Activated naive CD8-positive, alpha-beta T cell treated with anti-CD3 and anti-CD28 coated beads, Interleukin-2, amount 10 ng/mL, durations not matched to agents 7 days and 5 days (primary cell): ENCODE measurements at places on chromosomes 16 and 17. TPM values are rescaled to one million over a fixed set of nuclear protein-coding genes. Genes with fewer than 3 reads are reported as not detected.

The SRCIN1 gene
- total RNA-seq = 0.11 TPM

The ITGA3 gene
- total RNA-seq = 6.9 TPM

The TPSG1 gene
- total RNA-seq = not detected

The EXOC3L1 gene
- total RNA-seq = not detected

DNA sequence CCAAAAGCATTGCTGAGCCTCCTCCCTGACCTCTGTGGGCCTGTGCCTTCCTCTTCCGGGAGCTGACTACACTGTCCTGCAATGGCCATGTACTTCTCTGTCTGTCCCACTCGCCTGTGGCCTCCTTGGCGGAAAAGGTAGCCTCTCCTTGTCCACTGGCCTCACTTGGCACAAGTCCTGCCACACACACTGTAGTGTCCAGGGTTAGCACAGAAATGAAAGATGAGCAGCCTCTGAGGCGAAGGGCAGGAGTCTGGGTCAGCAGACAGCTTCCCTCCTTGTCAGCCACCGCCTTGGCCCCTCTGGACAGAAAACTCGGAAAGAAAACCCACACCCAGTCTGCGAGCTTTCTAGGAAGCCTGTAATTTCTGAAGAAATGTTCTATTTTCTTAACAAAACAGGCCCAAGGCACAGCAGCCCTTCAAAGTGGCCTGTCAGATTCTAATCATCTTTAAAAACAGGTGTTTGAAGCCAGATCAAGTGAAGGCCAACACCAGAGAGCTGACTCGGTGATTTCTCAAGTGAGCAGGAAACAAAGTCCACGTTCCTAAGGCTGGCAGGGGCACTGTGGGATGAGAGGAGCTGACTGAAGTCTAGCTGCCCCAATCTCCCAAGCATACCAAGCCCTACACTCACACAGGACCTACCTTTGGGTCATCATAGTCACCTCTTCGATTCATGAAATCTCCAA is 67.2 kb downstream of the GTF3C1 start:
- no peak for DNase-seq

- DNase-seq = no peak
These were observed 54.5 kb downstream of the NKD1 start for GRCh38 chr16:50602531-50603205.

GRCh38 chr17:62641153-62641552 is 13.7 kb downstream of the MRC2 start:
- DNase-seq = no peak

DNA sequence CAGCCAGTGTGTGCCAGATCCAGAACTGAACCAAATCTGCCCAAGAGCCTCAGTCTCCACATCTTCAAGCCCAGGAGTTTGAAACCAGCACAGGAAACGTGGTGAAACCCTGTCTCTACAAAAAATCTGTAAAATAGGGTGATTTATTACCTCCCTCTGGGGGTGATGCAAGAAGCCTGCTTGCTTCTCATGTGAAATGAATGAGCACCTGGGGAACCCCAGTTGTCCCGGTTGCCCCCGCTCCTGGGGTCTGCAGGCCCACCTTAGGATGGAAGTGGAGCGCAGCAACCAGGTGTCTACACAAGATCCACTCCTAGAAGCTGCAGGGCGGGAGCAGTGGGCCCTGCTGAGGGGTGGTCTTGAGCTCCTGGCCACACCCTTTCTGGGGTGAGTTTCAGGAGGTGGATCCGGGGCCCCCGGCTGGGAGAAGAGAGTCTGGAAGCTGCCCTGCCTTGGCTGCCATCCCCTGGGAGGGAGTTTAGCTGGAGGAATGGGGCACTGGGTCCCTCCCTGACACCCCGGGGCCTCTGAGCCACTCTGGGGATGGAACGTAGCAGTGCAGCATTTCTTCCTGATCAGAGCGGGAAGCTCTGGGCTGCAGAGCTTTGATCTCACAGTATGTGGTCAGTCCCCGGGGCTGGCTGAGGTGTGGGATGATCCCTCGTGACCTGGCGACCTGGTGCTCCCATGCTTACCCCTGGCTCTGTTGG is 117.8 kb downstream of the RAB11FIP4 start:
- DNase-seq = peak; percentile 56

DNA sequence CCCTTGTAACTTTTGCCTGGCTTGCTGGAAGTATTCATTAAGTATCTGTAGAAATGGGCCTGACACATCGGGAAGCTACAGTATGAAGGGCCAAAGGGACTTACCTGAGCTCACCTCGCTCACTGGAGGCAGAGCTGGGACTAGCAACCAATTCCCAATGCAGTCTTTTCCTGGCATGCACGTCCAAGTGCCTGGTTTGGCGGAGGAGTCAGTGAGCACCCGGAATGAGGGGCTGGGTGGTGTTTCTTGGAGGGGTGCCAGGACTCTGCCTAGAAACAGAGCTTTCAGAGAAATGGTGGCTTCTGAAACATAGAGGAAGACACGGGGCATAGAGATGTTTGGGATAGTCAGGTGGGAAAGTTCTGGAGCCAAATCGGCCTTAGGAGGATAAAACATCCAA is 18.4 kb upstream of the GPRC5C start:
- no peak for DNase-seq

- DNase-seq = no peak
These were observed 12.2 kb upstream of the LPCAT2 start for GRCh38 chr16:55496509-55497145.
